Nucleus accumbens (tissue), 56 donors: ENCODE measurements at places on chromosomes 7 and 10.

GRCh38 chr7:108103558-108104298, 26.4 kb downstream of the LAMB4 start:
- no peak for DNase-seq

GRCh38 chr7:69678494-69679187, 80.4 kb downstream of the AUTS2 start:
- DNase-seq: no peak

DNA sequence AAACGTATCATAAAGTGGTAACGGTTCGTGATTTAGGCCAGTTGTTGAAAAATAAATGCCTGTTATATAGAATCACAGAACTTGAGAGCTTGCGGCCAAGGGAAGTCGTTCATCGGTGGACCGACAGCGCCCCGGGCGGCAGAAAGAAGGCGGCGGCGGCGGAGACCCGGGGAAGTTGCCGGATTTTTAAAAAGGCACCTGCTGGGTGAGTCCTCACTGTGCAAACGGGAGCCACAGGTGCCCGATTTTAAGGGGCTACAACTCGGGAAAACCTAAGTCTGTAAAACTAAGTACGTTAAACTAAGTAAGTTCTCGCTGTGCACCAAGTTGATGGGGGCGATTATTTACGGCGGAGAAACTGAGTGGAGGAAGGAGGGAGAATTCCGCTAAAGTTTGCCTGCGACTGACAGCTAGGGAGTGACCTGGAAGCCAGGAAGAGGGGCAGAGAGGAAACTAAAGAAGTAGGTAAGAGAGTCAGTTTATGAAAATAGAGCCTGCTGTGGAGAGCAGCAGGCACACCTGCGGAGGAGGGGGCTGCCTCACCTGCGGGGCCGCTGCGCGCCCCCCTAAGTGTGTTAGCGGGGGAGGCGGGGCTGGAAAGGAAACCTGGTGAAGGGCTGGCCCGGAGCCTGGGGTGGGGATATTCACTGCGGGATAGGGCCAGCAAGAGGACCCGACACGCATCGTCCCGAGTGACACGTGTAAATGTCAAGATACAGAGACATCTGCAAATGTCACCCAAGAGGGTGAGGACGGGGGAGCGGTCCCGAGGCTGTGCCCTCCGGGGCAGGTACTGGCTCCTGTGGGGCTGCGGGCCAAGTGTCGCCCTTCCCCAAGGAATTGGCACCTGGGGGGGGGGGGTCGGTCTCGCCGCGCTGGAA, 996 bp downstream of the ADAM12 start:
- peak; percentile 52 for DNase-seq

DNA sequence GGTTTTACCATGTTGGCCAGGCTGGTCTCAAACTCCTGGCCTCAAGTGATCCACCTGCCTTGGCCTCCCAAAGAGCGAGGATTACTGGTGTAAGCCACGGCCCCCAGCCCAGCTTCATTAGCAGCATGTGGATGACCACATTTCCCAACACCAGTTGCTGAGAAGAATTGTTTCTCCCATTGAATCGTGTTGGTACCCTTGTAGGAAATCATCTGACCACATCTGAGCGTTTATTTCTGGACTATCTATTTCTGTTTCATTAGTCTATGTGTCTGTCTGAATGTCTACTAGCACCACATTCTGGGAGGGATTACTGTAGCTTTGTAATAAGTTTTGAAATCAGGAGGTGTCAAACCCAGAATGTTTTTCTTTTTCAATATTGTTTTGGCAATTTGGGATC, 89.6 kb downstream of the LCOR start:
- DNase-seq: no peak

DNA sequence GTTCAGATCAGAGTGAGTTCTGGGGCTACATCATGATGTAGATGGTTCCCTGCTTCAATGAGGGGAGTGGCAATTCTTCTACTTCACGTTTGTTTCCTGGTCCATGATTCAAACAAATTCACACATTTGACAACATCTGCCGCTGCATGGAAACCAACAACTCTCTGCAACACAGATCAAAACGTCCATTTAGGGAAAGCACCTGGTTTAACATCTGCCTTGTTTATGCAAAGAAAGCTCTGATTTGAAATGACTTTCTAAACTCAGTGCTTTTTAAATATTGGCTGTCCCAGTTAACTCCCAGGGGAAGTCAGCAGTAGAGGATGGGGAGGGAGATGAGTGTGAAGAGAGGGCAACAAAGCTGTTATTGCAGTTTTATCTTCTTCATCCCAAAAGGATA, 93.8 kb downstream of the GAD2 start:
- no peak for DNase-seq

- no peak for DNase-seq
These were observed 443 bp downstream of the MYOF start for GRCh38 chr10:93481637-93482144.

DNA sequence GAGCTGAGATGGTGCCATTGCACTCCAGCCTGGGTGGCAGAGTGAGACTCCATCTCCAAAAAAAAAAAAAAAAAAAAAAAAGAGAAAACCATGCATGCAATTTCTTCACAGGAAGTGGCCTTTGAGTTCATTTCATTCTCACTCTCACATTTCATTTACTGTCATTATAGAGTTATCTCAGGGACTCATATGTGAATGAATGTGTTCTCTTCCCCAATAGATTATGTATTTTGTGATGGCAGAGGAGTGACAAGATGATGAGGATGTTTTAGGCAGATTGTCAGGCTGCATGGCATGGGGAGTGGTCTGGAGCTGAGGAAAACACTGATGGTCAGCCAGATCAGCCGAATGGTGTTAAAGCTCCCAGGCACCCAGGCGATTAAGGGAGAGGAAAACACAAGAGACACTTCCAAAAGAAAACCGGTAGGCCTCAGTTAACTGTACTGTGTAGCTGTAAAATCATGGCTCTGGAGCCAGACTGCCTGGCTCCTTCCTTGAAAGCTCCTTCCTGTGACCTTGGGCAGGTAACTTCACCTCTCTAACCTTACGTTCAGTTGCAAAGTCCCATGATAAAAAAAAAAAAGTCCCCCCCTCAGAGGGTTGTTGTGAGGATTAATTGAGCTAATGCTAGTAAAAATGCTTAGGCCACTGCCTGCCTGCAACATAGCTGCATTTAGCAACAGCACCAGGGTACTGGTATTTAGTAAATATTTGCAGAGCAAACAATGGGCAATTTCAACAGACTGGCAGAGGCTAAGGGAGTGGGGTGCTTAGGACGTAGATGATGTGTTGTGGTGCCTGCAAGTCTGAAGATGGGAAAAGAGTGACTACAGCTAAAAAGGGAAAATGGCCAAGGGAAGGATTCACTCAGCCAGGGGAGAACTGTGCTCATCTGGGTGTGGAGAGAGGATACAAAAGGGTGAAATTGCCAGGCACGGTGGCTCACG, 6.9 kb downstream of the FRAT2 start:
- DNase-seq: no peak

GRCh38 chr10:29240986-29241660, 47.7 kb upstream of the LYZL1 start:
- no peak for DNase-seq

DNA sequence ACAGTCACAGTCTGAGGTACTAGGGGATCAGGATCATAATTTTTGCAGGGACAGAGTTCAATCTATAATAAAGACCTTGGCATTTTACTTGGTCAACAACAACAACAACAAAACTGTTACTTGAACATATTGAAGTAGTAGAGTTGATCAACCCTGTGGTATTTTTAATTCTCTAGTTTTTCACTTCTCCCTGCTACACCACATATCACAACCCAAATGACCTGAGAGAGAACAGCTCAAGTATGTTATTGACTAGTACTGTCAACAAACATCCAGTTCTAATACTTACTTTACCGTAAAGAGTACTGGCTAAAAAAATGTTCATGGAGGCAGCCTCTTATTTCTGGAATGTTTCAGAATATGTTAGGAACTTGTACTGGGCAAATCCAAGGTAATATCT, 90.5 kb upstream of the FAM3C start:
- no peak for DNase-seq

- no peak for DNase-seq
These were observed 3.3 kb upstream of the FAS start for GRCh38 chr10:88987243-88987725.

- peak; percentile 62 for DNase-seq
These were observed 30.0 kb upstream of the MSRB2 start for GRCh38 chr10:23065181-23065948.

GRCh38 chr7:1663857-1664651, 6.0 kb upstream of the ELFN1 start:
- DNase-seq: no peak

- no peak for DNase-seq
These were observed 70.8 kb upstream of the MEOX2 start for GRCh38 chr7:15757041-15758000.
